ENCODE measurements at places on chromosomes 3 and 15. TPM values are rescaled to one million over a fixed set of nuclear protein-coding genes. Genes with fewer than 3 reads are reported as not detected.
A peak's percentile ranks its signal among the peaks of the same experiment; 100 is the strongest.

- DNase-seq = peak; percentile 1
Measured at GRCh38 chr3:86563400-86563970, 427.5 kb downstream of the VGLL3 start.

DNA sequence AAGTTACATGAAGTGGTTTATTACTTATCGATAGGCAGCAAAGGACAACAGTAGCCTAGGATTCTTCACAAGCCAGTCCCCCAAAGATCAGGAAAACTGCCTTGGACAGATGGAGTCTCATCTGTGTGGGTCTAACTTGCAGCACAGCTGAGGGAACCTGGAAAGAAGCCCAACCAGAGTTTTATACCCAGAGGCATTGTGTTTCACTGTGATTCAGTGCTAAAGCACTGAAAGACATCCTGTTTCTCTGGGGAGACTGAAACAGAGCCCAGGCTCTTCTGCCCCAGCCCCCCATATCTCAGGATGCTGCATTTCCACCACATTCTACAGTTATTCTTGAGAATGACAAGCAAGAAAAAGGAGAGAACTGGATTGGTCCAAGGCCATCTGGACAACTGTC lies 48.2 kb upstream of the PYDC2 start:
- DNase-seq = peak; percentile 83

GRCh38 chr3:115975353-115975752 lies 352.0 kb downstream of the GAP43 start:
- DNase-seq = peak; percentile 81

- peak; percentile 89 for DNase-seq
Measured at GRCh38 chr15:98154863-98155262, 194.4 kb downstream of the ARRDC4 start.

GRCh38 chr3:190617185-190617584 lies 103.3 kb downstream of the IL1RAP start:
- DNase-seq = no peak

GRCh38 chr3:108334701-108335100 lies 38.4 kb downstream of the HHLA2 start:
- DNase-seq = peak; percentile 17

GRCh38 chr3:56975567-56975966 lies 84.9 kb upstream of the SPATA12 start:
- DNase-seq = no peak

GRCh38 chr3:144364737-144365136 lies 393.1 kb downstream of the DIPK2A start:
- no peak for DNase-seq

GRCh38 chr15:22956257-22956977 lies 23.8 kb downstream of the CYFIP1 start:
- DNase-seq = no peak

DNA sequence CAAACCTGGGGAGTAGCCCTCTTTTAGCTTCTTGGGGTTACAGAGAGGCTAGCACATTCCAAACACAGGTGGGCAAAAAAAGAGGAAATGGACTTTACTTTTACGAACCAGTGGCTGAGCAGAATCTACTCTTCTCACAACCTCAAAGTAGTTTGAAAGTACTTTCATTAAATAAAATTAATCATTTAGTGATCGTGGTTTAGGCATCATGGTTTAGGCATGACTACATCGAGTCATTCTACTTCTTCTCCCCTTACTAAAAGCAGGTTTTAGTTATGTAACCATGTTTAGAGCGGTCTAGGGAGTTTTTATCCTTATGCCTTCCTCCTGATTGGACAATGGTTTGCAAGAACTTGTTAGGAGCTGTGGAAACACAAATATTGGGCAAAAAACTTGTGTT lies 2.5 kb upstream of the GREM1 start:
- no peak for DNase-seq

DNA sequence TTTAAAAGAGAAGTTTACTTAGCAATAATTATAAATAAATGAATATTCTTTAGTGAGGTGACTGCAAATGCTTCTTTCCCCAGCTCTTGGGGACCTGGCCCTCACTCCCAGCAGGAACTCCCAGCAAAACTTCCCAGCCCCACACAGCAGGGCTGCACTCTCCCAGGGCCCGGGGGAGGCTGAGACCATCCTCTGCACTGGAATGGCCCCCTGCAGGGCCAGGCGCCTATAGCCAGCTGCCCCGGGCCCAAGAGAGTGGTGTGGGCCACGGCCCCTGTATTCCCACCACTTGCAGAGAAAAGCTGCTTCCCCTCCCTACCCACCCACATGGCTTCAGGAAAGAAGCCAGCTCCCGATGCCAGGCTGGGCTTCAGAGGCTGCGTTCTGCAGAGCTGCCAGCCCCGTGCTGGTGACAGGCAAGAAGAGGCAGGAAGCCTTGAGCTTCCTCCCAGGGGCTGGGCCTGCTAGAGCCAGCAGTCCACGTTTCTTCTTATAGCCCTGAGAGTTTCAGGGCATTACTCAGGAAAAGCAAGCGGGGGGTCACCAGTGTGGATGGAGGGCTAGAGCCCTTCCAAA lies 20.0 kb downstream of the IDH2 start:
- no peak for DNase-seq

DNA sequence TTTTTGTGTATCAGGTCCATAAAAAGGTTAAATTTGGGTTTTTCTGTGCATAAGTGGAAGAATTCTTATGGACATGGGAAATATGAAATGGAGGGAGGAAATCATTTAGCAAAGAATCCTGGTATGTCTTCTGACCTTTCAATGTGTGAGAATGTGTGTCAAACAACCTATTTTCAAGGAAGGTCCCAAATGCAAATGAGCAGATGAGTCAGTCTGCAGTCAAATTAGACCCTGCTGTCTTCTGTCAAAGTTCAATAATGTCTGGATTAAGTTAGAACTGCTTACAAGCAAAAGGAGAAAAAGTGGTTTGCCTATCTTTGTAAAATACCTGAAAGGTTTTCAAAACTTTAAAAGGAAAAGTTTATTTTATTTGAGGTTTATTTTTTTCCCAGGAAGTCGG lies 15.3 kb downstream of the FBN1 start:
- no peak for DNase-seq

DNA sequence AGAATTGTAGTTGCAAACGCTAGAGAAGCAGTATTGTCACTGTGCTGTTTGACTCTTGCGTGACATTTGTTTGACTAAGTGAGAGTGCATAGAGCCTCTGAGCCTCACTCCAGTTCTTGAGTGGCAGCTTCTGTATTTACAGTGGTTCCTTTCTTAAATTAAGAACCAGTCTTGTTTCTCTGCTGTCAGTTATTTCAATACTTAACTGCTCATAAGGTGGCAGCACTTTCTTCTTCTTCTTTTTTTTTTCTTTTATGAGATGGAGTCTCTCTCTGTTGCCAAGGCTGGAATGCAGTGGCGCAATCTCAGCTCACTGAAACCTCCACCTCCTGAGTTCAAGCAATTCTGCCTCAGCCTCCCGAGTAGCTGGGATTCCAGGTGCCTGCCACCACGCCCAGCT lies 372.1 kb downstream of the LPP start:
- DNase-seq = no peak

DNA sequence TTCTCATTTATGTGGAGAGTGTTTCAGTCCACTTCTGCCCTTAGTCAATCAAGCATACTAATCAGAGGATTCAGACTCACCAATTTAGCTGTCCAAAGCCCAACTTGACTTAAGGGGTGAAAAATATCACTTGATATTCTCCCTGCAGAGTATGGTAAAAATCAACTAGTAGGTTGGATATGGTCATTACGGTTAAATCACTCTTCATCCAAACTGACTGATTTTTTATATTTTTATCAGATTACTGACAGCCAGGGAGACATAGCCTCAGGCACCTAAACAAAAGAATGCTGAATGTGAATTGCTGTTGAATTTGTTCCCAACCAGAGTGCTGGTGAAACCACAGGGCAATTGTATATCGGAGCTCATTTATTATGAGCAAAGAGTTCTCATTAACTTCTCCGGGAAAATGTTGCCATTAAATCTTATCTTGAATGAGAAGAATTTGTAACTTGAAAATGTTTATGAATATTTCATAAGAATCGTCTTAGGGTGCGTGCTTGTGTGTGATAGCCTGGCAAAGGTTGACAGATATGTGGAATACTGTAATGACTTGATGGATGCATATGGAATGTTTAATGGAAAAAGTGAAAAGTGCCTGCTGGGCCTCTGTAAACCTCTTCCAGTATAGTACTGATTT lies 411.2 kb downstream of the NAALADL2 start:
- DNase-seq = peak; percentile 57

DNA sequence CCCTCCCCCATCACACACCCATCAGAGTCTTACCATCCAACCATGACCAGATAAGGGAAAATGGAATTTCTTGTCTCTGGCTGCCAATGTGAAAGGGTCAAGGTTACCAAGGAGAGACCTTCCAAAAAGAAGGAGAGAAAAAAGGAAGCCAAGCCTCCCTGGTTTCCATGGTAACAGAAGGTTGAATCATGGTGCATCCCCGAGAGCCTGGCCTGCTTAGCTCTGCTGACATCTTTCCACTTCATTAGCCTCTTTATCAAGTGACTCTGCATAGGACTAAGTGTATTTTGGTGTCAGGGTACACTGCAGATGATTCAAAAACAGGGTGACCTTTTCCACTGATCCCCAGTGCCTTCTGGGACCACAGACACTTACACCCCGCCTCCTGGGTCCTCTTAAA lies 225.7 kb upstream of the PPP2R3A start:
- no peak for DNase-seq

GRCh38 chr15:25641361-25641760 lies 202.5 kb upstream of the UBE3A start:
- DNase-seq = no peak

DNA sequence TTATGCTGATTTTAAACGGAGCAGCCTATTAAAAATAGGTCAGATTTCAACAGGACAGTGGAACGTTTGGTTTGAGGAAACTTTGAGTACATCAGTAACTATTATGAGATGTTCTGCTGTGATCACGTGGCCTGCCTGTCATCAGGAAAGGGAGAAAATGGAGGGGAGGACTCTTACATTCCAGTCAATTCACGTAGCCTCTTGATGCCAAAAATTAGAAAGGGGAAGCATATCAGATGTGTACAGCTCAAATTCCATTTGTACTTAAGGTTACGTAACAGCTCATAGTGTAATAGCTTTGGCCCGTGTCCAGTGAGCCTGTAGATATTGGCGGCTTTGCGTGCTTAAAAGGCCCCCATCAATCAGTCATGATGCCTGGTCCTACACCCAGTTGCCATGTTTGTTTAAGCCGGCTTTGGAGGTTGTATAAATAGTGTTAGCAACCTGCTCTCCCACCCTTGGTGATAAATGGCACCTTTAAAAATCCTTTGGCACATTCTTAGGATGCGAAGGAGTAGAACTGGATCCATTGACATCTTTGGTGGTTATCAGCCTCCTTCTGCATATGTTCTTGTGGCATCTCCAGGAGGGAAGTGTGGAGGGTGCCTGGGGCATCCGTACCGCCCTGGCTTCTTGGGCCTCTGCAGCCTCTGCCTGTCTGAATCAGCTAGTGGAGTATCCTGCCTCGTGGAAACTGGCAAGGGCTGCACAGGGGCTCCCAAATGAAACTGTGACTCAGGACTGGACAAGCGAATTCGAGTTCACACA lies 163.9 kb downstream of the THSD4 start:
- DNase-seq = peak; percentile 94

DNA sequence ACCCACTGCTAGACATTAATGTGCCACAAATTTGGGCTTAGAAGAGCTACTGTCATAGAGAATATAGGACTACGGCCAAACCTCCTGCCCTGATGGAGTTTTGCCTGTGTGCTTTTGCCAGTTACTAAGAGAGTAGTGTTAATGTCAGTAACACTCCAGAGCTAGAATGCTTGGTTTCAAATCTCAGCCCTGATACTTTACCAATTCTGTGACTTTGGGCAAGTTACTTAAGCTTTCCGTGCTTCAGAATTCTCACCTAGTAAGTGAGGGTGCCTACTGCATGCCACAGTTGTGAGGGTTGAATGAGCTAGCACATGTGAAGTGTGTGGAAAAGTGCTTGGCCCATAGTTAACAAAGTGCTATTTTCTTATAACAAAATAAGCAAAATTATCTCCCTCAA lies 10.9 kb upstream of the ITGA11 start:
- no peak for DNase-seq

DNA sequence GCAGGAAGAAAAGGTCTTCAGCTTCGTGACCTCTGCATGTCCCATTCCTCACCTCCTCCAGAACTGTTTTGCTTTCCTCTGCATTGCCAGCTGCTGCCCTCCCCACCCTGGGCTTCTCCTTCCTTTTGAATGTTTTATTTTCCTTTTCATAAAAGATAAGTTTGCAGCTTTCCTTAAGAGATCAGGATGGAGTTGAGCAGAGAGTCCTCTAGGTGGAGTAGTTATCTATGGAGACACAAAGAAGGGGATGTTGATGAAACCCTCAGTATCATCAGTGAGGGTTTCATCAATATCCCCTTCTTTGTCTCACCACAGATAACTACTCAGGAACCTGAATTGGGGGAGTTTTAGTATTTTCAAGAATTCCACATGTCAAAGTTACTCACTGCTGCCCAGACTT lies 19.0 kb upstream of the SLC25A36 start:
- no peak for DNase-seq

DNA sequence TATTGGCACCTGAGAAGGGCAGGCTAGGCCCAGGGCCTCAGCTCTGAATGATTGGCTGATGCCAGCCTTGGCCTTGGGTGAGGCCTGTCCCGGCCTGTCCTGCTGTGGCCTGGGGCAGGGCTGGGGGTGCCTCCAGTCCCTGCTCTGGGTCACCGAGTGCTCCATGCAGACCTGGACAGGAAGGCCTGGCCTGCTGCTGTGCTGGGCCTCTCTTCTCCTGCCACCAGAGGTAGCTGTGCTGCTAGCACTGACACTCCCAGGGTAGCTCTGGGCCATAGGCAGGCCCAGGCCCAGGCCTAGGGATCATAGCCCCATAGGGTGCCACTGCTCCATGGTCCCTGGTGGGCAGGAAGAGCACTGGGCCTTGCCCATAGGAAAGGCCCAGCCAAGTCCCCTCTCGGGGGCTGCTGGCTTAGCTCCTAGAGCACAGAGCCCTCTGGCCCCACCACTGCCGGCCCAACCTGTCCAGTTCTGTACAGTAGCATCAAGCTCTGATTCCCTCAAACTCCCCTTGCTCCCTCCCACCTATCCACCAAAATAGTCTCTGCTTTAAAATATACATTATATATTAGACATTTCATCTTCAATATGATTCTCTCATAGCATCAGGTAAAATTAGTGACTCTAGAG lies 18.2 kb downstream of the ABTB1 start:
- DNase-seq = peak; percentile 58

DNA sequence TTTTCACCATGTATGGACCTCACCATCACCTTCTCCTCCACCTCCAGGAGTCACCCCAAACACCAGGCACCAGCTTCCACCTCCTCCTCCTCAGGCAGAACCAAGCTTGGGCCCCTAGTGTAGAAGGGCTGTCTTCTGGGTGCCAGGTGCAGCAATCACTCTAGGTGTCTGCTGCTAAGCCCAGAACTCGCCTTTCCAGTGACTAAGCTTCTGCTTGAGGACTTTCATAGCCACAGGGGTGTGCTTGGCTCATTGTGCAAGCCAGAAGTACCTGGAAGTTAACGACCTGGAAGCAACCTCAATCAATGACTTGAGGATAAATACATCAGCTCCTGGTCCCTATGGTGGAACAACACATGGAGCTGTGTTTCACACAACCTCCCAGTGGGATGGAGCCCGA lies 49.8 kb upstream of the PXYLP1 start:
- no peak for DNase-seq

GRCh38 chr15:76678766-76679165 lies 226.4 kb downstream of the SCAPER start:
- DNase-seq = no peak

Gene IGSF11
- total RNA-seq = 0.11 TPM

Gene ECE2
- total RNA-seq = not detected

Gene CAND2
- total RNA-seq = 3.7 TPM

Gene GNAI2
- 163 TPM for total RNA-seq

Gene CCDC13
- 0.74 TPM for total RNA-seq

Gene CCRL2
- total RNA-seq = 0.29 TPM

Gene SEMA3G
- total RNA-seq = 0.34 TPM

Gene CMTM7
- total RNA-seq = 12.4 TPM

Gene ZNF385D
- not detected for total RNA-seq

Gene ISLR
- 0.29 TPM for total RNA-seq

Data from Daoy (cell line).